ENCODE measurements at places on chromosomes 7 and 10.

- no peak for DNase-seq
These were observed 129.4 kb upstream of the SHH start for GRCh38 chr7:155941688-155942087.

GRCh38 chr7:151013733-151014497, 10.4 kb downstream of the ATG9B start:
- DNase-seq = peak; percentile 72

DNA sequence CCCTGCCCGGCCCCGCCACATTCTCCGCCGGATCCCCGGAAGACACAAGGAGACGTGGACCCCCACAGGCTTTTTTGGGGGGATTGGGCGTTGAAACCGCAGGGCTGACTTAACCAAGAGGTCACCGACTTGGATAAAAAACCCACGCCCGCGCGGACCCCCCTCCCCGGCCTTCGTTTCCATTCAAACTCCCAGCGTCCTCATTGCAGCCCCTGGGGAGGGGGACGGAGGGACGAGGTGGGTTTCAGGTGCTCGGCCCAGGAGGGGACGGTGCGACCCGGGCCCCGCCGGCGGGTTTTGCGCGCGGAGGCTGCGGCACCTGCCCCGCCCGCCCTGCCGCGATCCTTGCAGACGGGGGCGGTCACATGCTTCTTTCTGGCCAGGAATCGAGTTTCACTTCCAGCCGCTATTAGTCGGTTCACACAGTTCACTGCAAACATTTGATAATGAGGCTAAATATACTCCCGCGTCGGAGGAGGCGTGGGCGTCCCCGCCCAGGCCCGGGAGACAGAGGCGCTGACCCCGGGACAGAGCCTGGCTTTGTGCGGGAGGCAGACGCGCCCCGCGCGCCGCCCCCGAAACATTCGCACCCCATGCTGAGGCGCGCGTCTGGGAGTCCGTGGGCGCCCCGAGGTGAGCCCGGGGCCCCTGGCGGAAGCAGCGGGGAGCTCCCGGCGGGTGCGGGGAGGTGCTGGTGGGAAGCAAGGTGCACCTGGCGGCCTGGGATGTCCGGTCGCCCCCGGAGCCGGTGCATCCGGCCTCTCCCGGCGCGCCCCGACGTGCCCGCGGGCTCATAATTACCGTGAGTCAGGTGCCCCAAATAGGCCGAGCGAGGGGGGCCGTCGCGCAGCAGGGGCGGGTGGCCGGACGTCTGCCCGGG, 2.7 kb upstream of the PDGFA start:
- DNase-seq = no peak

DNA sequence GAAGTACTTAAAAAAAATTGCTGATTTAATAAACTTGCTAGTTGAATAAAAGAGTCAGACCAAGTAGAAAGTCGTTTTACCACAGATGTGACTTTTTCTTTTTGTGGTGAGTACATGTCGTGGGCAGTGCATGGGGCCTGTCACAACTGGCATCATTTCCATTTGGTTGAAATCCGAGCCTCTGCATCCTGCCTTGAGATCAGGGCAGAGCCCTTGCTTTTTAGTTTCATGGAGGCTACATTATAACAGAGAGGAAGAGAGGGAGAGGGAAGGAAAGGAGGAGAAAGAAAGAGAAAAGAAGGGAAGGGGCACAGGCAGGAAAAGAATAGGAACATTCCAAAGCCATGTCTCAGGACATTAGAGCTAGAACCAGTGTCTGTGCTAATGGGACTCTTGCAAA, 20.4 kb upstream of the INSYN2A start:
- DNase-seq = no peak

DNA sequence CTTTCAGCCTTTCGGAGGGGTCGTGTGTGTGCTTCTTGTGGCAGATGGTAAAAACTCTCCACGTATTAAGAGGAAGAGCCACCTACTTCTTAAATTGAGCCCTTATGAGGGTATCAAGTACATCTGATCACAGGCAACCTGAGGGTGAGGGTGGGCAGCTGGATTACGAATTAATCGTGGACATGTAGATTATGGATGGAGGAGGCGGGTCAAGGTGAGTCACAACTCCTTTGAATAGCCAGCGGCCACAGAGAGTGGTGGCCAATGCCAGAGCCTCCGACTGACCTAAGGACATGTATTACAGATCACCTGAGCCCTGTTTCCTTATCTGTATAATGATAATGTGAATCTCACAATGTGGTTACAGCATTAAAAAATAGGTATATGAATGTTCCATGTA, 1083.9 kb downstream of the SORCS3 start:
- no peak for DNase-seq

GRCh38 chr10:120883071-120883470, 31.9 kb downstream of the WDR11 start:
- DNase-seq = no peak

DNA sequence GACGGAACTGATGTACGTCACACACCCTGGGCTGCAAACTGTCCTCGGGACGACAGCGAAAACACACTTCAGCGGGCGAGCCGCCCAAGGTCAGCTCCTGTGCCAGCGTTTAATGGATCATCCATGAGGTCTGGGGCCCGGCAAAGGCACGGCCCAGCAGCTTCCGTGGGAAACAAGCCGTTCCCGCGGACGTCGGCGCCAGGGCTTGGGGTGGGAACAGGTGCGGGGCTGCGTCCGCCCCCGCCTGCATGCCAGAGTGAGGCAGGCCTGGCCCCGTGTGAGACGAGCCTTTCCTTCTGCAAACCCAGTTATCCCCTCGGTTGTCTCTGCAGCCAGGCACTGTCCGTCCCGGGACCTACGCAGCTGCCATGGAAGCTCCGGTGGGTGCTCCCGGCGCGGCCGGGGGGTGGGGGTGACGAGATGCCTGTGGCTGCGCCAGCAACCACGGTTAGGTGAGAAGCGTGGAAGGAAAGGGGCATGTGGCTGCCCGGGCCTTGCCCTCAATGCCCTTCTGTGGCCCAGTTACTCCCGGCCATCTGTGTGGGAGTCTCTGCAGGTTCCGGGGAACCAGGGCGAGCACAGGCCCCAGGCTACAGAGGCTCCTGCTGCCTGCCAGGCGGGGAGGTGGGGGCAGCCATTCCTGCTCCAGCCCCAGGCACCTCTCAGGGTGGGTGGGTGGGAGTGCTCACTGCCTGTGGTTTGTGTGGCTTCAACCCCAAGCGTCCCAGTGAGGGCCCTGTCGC, 42.2 kb upstream of the PDGFA start:
- DNase-seq = no peak

- DNase-seq = no peak
These were observed 188.5 kb upstream of the SHH start for GRCh38 chr7:156000601-156001396.

- no peak for DNase-seq
These were observed 55.5 kb upstream of the PTPN12 start for GRCh38 chr7:77481615-77482014.

- no peak for DNase-seq
These were observed 8.3 kb downstream of the XPNPEP1 start for GRCh38 chr10:109914966-109915365.

- DNase-seq = no peak
These were observed 530.5 kb downstream of the ACTR3B start for GRCh38 chr7:153290066-153290465.

DNA sequence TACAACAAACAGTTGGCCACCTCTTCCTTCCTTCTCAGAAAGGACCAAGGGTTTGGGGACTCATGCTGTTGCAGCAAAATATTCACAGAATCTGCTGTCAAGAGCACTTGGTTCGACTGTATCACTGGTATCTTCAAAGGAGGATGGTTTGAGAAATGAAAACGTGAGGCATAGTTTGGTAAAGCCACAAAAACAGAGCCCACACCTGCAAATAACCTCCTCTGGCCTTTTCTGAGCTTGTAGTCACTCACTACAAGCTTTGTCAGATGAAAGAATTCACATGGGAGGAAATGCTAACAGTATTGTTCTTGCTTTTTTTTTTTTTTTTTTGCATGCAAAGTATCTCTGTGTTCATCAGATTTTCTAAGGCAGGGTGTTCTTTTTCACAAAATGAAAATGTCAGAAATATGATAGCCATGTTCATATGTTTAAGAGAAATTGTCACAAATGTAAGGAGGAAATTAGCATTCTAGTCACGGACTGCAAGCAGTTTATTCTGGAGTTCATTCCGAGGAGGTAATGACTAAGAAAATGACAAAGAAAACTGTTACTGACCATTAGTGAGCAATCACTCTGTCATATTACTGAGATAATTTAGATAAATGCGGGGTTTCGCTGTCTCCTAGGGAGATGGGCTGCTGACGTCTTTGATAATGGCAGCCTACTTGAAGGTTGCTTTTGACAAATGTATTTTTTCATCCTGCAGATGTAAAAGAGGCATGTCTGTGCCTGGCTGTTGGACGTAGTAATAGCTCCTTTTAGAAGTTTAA, 117.8 kb upstream of the MYO3A start:
- DNase-seq = no peak

GRCh38 chr7:117495308-117495707, 15.5 kb downstream of the CFTR start:
- no peak for DNase-seq

GRCh38 chr7:83866582-83866981, 217.6 kb upstream of the SEMA3E start:
- no peak for DNase-seq

GRCh38 chr7:47648275-47648925, 66.5 kb upstream of the TNS3 start:
- DNase-seq = no peak

GRCh38 chr7:1679966-1680730, 10.1 kb downstream of the ELFN1 start:
- no peak for DNase-seq

GRCh38 chr10:132104471-132105301, 38.9 kb downstream of the JAKMIP3 start:
- no peak for DNase-seq

- DNase-seq = no peak
These were observed 190.9 kb downstream of the VTI1A start for GRCh38 chr10:112637901-112638300.

GRCh38 chr10:124388476-124388822, 30.3 kb downstream of the OAT start:
- DNase-seq = no peak

GRCh38 chr10:98423691-98424120, 8.7 kb upstream of the PYROXD2 start:
- DNase-seq = no peak

- DNase-seq = no peak
These were observed 17.4 kb upstream of the SPOCK2 start for GRCh38 chr10:72105710-72106109.

- no peak for DNase-seq
These were observed 24.4 kb upstream of the C10orf67 start for GRCh38 chr10:23368816-23369640.

- DNase-seq = no peak
These were observed 206.4 kb downstream of the KCNMA1 start for GRCh38 chr10:77431209-77431611.

- no peak for DNase-seq
These were observed 110.1 kb upstream of the KLF6 start for GRCh38 chr10:3895045-3895631.

All from stimulated activated CD8-positive, alpha-beta memory T cell treated with anti-CD3 and anti-CD28 coated beads, Interleukin-15, amount 100 ng/mL, for 4 hours (primary cell).